ENCODE measurements at places on chromosomes 13 and 19.

- no peak for DNase-seq
Observed at GRCh38 chr19:10548746-10549276, 5.1 kb downstream of the ATG4D start.

DNA sequence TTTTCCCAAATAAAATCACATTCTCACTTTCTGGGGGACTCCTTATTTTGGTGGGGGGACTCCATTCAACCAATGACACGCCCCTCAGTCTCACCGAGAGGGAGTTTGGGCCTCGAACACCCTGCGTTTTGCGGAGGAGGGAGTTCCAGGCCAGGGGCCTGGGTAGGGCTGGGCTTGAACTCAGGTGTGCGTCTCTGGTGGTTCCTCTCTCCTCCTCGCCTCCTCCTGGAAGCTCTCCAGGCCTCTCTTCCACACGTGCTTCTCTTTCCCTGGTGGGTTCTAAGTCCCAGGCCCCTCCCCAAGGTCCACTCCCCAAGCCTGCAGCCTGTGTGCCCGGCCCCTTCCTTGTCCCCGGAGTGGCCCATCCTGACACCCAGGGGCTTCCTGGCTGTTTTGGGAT lies 14.7 kb downstream of the MEX3D start:
- no peak for DNase-seq

- no peak for DNase-seq
Observed at GRCh38 chr13:71578048-71578447, 289.0 kb downstream of the DACH1 start.

DNA sequence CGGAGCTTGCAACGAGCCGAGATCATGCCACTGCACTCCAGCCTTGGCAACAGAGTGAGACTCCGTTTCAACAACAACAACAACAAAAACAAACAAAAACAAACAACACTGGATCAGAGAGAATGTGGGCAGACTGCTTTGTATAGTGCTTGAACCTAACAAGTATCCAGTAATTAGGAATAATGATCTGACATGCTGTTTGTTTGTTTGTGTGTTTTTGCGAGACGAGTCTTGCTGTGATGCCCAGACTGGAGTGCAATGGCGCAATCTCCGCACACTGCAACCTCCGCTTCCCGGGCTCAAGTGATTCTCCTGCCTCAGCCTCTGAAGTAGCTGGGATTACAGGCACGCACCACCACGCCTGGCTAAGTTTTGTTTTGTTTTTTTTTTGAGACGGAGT lies 14.0 kb downstream of the SAE1 start:
- DNase-seq = no peak

DNA sequence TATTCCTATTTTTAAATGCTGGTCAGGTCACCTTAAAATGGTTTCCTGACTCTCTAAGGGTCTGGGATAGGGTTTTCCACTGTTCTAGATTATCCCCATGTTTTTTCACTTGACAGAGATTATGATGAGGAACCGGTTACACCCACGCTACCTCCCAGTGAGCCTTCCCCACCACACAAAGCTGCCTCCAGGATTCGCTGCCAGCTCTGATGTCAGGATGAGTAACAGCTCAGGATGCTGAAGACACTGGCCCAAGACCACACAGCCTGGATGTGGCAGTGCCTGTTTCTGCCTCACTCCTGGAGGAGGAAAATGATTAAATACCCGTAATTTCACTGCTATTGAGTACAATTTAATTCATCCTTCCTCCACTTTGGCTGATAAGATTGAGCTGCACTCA lies 22.9 kb downstream of the ZNF114 start:
- no peak for DNase-seq

DNA sequence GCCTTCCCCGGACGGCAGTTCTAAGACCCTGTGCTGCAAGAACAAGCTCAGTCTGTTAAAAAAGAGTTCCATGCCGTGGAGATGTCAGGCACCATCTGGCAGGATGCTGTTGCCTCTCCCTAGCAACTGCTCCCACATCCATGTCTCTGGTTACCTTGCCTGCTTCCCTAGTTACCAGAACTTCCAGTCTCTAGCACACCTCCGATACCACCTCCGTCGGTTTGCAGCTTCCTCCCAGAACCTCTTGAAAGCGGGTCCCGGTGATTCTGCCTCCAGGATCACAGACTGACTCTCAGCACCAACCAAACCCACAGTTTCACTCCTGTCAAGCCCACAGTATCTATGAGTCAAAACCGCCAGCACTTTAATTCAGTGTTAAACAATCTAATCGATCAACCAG lies 55.4 kb downstream of the KCTD12 start:
- no peak for DNase-seq

GRCh38 chr19:18985257-18985656 lies 44.2 kb upstream of the HOMER3 start:
- DNase-seq = no peak

GRCh38 chr13:50766013-50766412 lies 77.5 kb downstream of the DLEU7 start:
- no peak for DNase-seq

GRCh38 chr13:112751617-112752016 lies 61.8 kb downstream of the ATP11A start:
- DNase-seq = no peak

- no peak for DNase-seq
Observed at GRCh38 chr13:101090287-101090686, 326.0 kb downstream of the NALCN start.

GRCh38 chr19:45763691-45764294 lies 5.3 kb downstream of the SIX5 start:
- DNase-seq = no peak

GRCh38 chr13:46489586-46490023 lies 63.4 kb upstream of the LRCH1 start:
- DNase-seq = no peak

- no peak for DNase-seq
Observed at GRCh38 chr13:110607675-110608224, 7.6 kb upstream of the NAXD start.

- DNase-seq = no peak
Observed at GRCh38 chr13:106560821-106561220, 7.1 kb downstream of the ARGLU1 start.

- no peak for DNase-seq
Observed at GRCh38 chr13:50847501-50847900, 4.0 kb upstream of the DLEU7 start.

DNA sequence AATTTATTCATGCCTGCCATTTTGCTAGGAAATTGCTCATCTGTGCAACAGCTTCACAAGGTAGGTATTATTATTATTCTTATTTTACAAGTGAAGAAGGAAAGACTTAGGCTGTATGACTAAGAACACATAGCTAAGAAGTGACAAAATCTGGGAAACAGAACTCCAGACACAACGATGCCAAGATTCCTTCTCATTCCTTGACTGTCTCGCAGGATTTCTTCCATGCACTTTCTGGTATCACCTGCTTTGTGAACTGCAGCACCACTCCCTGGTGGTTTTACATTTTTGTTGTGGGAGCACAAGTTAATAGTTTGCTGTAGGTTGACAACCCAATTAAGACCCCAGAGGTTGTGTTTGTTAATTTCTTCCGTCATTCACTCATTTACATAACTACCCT lies 188.5 kb downstream of the LACC1 start:
- DNase-seq = no peak

DNA sequence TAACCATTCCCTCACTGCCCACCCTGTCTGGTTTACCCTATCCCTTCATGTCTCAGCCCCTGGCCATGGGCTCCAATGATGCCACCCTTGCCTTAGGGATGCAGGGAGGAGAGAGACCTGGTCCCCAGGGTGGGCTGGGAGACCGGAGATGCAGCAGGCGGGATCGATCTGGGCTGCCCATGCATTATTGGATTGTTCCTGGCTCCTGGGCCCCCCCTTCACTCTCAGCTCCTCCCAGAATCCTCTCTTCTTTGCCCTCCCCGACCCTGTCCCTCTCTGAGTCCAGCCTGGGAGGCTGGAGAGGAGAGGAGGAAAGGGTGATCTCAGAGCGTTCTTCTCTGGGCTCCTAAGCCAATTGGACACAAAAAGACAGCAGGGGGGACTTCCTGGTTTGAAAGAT lies 5.8 kb downstream of the KASH5 start:
- DNase-seq = no peak

- no peak for DNase-seq
Observed at GRCh38 chr19:45090034-45090433, 2.9 kb upstream of the PPP1R37 start.

DNA sequence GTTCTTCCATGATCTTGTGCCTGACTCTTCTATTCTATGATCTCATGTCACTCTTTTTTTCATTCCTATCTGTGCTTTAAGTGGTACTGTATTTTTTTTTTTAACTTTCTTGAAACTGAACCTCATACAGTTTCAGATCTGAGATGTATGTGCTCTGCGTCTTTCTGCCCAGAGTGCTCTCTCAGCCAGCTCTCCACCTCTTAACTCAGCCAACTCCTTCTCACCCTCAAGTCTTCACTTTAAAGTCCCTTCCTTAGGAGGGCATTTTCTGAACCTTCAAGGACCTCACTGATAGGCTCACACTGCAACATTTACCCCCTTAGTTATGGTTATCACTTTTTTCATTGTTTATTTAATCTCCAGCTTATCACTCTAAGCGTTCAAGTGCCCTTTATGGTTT lies 158.7 kb downstream of the IRS2 start:
- DNase-seq = no peak

DNA sequence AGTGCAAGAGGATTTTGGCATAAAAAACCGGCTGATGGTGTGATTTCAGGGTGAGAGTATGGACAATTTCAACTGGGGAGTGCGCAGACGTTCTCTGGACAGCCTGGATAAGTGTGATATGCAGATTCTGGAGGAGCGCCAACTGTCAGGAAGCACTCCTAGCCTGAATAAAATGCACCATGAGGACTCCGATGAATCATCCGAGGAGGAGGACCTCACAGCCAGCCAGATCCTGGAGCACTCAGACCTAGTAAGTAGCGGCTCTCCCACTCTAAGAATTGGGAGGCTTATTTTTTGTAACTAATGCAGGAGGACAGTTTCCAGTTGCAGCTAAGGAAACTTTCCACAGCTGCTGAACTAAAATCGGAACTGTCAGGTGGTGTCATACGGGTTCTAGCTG lies 53.6 kb downstream of the ZAR1L start:
- no peak for DNase-seq

DNA sequence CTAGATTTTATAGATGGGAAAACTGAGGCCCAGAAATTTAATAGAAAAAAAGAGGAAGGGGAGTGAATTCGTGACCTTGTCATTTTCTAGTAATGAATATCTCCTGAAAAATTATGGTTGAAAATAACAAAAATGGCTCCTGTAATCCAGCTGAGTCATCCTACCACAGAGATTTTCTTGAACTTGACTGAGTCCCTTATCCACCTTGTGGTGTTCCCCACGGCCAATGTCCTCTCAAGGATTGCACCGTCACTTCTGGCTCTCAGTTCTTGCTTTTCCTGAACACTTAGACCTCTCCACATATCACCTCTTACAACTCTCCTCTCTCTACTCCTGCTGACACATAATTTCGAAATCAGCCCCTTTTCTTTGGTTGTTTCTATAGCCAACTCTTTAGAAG lies 1.2 kb upstream of the KATNAL1 start:
- no peak for DNase-seq

- DNase-seq = no peak
Observed at GRCh38 chr13:80906860-80907259, 565.9 kb upstream of the SPRY2 start.

DNA sequence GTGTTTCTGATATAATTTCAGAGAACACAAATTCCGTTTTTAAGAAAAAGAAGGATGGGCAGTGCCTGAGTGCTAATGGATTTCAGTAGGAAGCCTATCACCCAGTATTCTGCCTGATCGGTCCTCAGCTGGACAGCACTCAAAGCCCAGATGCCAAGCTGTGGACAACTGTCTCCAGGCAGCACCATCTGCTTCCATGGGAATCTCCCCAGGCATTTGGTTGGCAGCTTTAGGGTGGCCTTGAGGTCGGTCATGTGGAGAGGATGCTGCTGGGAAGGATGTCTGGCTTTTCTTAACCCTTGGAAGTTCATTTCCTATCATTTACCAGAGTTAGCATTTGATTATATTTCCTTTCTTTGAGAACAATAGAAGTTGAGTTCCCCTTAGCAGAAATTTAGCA lies 311.7 kb downstream of the TBC1D4 start:
- DNase-seq = no peak

DNA sequence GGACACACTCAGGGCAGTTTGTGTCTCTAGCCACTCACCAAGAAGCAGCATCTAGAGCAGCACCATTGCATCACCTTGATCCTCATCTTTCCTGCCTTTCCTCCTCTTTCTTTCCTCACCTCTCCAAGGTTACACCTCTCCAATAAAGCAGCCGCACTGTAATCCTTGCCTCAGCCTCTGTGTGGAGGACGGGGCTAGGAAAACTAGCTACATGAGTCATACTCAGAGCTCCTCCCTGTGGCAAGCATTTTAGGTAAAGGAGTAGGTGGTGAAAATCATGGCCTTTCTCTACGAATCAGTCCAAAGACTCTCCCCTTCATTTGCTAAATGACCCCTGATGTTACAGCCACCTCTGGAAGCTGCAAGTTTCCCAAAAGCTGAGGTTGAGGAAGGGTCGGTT lies 108.9 kb downstream of the DNAJC15 start:
- DNase-seq = no peak

- no peak for DNase-seq
Observed at GRCh38 chr13:48728226-48728625, 74.5 kb downstream of the CYSLTR2 start.

DNA sequence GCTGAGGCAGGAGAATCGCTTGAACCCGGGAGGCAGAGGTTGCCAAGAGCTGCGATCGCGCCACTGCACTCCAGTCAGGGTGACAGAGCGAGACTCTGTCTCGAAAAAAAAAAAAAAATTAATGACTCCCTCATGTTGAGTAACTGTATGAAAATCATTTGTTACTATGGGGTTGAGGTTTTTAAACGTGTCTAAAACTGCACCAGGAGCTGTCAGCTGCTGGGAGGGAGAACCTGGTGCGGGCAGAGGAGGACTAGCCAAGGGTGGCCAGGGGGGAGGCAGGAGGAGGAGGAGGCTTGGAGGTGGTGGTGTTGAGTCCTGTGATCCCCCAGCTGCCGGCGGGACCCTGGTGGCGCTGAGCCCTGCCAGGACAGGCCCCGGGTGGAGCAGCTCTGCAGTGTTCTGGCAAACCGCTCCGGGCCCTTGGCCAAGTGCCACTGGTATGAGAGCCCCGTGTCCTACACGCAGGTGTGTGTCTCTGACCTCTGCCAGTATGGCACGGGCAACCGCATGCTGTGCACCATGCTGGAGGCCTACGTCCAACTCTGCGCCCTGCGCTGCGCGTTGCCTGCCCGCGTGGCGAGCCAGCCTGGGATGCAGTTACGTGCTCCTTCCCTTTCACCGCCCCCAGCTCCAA lies 17.1 kb upstream of the FXYD3 start:
- no peak for DNase-seq

DNA sequence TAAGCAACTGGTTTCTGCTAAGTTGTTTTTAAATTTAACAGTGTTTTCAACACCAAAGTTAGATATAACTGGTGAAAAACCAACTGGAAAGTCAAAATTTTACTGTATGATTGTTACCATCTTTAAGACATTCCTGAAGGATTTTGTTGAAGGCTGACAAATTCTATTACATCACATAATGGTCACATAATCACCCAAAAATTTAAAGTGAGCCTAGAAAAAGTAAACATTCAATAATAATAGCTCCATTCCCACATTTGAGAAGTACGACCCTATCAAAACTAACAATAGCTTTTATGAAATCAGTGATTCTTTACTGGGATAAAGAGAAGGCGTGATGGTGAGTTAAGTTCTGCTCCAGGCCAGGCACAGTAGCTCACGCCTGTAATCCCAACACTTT lies 51.6 kb downstream of the USP12 start:
- no peak for DNase-seq
